ENCODE measurements at places on chromosomes 7 and 10.

DNA sequence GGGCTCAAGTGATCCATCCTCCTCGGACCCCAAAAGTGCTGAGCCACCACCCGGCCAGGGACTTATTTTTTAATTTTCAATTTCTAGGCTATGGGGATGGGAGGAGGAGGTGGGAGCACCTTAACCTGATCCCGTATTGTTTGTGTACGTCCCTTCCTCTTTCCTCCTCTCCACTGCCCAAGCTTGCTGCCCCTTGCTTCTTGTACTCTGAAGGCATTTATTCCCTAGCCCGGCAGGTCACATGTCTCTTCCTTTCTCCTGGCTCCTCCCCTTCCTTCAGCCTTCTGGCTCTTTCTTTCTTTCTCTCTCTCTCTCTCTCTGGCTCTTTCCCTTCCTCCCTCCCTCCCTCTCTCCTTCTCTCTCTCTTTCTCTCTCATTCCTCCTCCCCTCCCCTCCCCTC, 56.0 kb downstream of the COL26A1 start:
- no peak for DNase-seq

DNA sequence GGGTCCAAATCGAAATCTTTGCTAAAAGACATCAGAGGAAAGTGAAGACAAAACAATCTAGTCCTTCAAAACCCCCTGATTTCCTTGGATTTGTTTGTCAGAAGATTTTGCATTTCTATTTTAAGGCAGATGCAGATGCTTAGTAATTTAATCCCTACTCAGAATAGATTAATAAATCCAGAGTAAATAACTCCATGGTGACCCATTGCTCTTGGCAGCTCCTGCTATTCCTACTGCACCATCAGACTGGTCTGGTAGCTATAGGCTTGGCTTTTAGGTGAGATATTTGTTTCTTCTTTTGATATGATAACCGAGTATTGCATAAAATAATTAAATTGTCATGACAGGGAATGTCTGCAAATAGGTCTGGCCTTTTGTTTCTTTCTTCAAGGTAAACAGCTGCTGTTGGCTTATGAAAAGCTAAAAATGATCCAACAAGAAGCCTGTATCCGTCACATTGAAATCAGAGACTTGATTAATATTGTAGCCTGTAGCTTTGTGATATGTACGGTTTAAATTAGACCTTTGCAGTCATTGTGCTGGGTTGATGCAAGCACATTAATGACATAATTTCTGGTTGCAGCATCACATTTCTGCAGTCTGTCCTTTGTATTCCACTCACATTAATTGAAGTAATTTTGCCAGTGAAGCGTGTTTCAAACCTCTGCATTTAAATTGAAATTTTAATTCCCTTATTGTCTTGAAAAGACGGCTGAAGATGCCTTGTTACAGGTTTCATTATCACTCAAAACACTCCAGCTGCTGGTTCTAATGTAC, 40.7 kb downstream of the EXOC4 start:
- no peak for DNase-seq

DNA sequence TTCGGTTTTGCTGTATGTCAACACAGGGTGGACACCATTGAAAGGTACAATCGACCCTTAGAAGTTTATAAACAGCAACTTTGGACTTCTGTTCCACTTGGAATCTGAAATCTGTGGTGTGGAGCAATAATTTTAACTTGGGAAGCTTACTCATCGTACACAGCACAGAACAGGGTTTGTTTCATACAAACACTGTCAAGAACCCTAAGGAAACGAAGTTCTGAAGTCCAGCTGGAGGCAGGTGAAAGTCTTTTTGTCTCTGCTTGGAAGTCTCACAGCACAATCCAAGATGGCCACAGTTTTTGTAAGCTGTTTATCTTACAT, 31.5 kb downstream of the NMT2 start:
- DNase-seq: no peak

DNA sequence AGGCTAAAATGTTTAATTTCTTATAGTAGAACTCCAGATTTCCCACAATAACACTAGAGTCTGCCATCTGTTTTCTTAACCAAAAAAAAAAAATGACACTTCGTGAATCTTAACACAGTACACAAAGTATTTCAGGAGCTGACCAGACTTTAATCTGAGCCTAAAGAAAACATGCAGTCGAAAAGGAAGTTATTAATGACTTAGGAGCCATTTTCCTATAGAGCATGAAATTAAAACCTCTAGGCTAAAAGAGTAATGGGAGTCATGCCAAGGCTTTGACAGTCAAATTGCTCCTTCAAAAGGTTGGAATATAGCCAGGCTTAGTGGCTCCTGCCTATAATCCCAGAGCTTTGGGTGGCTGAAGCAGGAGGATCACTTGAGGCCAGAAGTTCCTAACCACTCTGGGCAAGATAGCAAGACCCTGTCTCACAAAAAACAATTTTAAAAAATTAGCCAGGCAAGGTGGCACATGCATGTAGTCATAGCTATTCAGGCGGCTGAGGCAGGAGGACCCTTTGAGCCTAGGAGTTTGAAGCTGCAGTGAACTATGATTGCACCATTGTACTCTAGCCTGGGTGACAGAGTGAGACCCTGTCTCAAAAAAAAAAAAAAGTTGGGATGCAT, 13.6 kb downstream of the MICU1 start:
- DNase-seq: no peak

DNA sequence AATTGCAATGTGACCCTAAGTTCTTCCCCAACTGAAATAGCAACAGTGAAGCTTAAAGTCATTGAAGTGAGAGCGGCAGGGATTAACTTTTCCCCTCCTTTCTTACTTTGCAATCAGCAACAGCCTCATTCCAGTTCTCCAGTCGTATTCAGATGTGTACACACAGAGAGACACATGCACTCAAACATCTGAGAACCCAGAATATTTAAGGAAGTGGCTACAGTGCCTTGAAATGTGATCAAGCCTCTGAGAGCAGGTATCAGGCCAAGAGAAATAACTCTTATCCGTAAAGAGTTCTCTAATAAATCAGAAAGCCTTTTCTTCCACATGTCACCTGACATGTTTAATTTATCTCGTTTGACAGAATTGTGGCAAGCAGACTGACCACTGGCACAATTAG, 388.9 kb upstream of the NPVF start:
- no peak for DNase-seq

DNA sequence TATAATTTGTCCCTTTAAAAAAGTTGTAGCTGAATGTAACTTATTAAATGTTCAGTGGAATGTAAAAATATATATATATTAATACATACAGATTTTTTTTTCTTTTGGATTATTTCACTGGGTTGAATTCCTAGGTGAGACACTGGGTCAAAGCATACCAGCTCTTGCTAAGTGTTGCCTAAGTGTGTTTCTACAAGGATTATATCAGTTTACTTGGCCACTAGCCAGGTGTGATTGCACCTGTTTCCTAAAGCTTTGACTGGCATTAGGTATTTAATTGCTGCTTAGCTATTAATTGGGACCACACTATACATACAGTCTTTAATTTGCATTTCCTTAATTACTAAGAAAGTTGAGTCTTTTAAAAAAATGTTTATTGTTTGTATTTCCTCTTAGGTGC, 5.5 kb upstream of the ELOVL3 start:
- DNase-seq: no peak

DNA sequence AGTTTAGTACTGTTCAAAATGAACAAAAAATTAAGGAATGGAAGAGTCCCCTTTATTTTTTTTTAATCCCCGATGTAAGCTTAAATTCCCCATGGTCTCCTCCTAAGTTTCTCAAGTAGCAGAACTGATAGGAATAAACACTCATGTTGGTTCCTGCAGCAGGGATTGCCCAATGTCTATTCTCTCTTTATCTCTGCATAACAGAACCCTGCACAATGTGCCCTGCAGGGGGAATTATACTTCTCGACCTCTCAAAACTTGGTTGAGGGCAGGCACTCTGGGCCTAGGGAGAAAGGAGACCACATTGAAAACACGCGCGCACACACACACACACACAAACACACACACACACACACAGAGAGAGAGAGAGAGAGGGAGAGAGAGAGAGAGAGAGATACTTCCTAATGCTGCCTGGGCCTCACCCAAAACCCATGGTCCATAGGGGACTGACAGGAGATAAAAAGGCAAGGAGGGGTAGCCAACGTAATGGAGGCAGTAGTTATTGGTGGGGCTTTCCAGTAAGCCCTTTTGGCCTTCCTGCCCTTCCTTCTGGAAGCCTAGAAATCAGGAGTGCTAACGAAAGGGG, 22.7 kb downstream of the JAZF1 start:
- DNase-seq: no peak

DNA sequence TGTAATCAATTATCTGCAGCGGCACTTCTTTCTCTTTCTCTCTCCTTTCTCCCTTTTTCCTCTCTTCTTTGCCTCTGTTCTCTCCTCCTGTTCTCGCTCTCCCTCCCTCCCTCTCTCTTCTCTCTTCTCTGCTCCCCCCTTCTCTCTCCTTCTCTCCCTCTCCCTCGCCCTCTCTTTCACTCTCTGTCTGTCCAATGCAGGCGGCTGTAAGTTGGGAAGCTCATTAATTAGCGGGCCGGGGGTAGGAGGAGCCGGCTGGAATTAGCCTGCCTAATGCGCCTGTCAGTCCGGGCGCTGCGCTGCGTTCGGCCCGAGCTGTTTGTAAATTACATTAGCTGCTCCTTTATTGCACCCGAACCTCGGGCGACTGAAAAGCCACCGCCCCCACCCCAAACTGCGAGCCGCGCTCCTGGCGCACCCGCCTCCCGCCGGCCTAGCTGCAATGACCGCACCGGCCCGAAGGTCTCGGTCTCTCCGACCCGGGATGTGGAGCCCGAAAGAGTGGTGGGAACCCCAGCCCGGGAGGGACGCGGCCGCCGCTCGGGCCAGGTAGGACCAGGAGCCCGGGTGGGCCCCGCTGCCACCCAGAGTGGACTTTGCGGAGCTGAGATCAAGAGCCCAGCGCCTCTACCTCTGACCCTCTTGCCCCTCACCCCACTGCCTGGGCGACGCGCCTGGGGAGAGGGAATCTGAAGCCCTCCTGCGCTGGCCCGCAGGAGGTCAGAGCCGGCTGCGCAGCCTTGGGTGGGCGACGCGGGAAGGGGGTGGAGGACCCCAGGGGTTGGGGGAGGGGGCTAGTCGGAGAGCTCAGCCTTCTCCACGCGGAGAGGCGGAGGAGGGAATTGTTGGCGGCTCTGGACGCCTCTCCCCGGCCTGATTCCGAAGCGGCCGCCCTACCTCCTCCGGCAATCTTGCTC, at the start of gene LBX1:
Gene LBX1 (minus strand): TSS at position 198 of the 917 bp plus-strand sequence. CDS start 648 bp downstream, outside the sequence.
- no peak for DNase-seq

All from bone marrow (tissue), 2 donors.